B cell (primary cell): ENCODE measurements at places on chromosomes 11 and 22. TPM values are rescaled to one million over a fixed set of nuclear protein-coding genes. Genes with fewer than 3 reads are reported as not detected.

DNA sequence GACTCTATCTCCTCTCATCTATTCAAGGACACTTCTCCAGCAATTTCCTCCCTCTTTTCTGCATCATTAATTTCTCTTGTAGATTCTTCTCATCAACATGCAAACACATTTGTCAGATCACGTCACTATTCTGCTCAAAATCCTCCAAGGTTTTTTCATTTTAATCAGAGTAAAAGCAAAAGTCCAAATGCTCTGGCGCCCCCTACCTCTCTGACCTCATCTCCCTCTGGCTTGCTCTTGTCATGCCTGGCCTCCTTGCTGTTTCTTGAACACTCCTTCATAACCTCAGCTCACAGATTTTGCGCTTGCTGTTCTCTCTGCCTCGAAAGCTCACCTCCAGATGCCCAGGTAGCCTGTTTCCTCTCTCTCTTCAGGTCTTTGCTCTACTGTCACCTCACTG, 22.4 kb downstream of the RTCB start:
- no peak for DNase-seq

DNA sequence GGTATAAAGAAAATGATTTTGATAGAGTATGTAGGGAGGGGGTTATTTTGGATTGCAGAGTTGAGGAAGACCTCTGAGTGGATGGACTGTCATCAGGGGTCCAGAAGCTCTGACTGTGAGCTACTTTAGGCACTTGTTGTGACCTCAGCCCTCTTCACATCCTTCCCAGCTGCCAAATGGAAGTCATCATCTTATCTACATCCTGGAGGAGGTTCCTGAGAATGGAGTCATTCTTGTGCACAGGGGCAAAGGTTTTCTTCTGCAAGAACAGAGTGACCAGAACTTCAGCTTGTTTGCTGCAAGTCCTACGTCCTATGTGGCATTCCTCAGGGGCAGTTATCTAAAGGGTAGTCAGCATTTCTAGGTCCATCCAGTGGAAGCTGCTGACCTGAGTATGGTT, 393.8 kb downstream of the AASDHPPT start:
- DNase-seq = no peak

DNA sequence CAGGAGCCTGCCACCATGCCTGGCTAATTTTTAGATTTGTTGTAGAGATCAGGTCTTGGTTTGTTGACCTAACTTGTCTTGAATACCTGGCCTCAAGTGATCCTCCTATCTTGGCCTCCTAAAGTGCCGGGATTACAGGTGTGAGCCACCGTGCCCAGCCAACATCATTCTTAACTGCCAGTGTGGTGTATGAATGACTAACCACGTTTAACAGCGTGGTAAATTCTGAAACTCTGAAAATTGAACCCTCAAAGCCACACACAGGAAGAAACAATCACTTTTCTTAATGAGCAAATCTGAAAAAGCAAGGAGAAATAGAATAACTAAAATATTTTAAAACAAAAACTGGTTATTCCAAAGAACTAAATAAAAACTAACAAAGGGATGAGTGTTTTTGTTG, 7.4 kb downstream of the TMEM9B start:
- DNase-seq = no peak

DNA sequence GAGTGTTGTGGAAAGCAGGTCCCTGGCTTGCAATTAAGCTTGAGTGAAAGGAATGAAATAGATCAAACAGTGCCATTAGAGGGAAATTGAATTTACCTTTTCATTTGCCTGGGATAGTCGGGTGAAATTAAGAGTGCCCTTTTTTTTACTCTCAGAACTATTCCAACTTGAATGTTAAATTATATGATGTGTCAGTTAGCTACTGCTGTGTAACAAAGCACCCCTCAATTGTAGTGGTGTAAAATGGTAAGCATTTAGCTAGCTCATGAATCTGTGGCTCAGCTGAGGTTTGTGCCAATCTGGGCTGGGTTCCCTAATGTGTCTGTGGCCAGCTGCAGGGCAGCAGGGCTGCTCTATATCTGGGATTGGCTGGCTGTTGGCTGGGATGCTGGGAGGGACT, 571.4 kb downstream of the MN1 start:
- DNase-seq = no peak

- peak; percentile 89 for DNase-seq
Observed at GRCh38 chr11:66328302-66329144, 7.7 kb downstream of the RIN1 start.

DNA sequence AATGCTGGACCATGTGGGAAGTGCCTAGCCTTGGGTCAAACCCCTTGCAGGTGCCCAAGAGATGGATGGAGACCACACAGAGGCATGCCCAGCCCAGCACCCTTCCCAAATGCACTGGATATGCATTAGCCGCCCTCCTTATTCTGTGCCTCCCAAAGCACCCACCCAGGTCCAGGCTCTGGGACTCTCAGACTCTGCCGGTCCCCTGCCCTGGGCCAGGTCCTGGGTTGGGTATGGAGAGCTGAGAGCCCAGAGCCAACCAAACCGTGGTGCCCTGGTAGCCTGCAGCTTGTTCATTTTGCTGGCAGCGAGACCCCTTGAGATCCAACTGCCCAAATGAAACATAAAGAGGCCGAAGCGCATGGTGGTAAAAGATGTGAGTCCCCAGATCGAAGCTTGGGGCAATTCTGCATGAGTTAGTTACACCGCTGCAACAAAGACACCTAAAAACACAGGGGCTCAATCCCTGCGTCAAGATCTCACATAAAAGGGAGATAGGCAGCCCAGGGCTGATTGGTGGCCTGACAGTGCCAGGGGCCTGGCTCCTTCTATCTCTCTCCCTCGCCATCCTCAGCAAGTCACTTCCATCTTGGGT, 61.5 kb downstream of the MYEOV start:
- DNase-seq = no peak

The PRAME gene
- total RNA-seq = 0.15 TPM in 1 of 2 replicates, not detected in the other

The GALNT18 gene
- total RNA-seq = not detected in 2 replicates

The SLC22A6 gene
- total RNA-seq = not detected in 2 replicates

The CSRP3 gene
- not detected in 2 replicates for total RNA-seq
